Activated naive CD4-positive, alpha-beta T cell treated with anti-CD3 and anti-CD28 coated beads, Interleukin-2, amount 10 ng/mL, durations not matched to agents 7 days and 5 days (primary cell): ENCODE measurements at places on chromosomes 6 and 20.
A peak's percentile ranks its signal among the peaks of the same experiment; 100 is the strongest.

DNA sequence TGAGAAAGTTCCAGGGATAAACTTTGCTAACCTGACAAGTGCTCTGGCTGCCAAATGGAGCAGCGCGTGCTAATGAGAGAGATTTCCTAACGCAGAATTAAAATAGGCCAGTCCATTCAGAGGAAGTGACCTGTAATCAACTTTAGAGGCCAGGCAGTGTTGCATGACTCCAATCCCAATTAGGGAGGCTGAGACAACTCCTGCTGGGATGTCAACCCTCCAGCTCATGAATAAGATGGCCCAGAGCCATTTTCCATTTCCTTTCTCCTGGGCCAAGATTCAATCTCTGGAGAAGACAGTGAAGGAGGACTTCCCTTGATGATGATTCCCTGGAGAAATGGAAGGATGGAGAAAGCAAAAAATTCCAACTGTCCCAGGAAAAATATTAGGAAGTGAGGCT is 241.5 kb upstream of the RNF24 start:
- no peaks in the 10 kb centered on the region for H3K36me3 ChIP-seq
- H3K27me3 ChIP-seq = peaks cover 37% of the 10 kb centered on the region
- H3K4me1 ChIP-seq = no peaks in the 10 kb centered on the region
- no peak for DNase-seq

GRCh38 chr6:170292407-170293158 is 1.7 kb upstream of the DLL1 start:
- H3K27ac ChIP-seq = no peak overlapping the region
- peaks cover 99% of the 10 kb centered on the region for H3K27me3 ChIP-seq
- DNase-seq = no peak
- peaks cover 49% of the 10 kb centered on the region for H3K4me1 ChIP-seq
- peaks cover 2% of the 10 kb centered on the region for H3K36me3 ChIP-seq
- H3K4me3 ChIP-seq = peak overlapping the region; percentile 62

DNA sequence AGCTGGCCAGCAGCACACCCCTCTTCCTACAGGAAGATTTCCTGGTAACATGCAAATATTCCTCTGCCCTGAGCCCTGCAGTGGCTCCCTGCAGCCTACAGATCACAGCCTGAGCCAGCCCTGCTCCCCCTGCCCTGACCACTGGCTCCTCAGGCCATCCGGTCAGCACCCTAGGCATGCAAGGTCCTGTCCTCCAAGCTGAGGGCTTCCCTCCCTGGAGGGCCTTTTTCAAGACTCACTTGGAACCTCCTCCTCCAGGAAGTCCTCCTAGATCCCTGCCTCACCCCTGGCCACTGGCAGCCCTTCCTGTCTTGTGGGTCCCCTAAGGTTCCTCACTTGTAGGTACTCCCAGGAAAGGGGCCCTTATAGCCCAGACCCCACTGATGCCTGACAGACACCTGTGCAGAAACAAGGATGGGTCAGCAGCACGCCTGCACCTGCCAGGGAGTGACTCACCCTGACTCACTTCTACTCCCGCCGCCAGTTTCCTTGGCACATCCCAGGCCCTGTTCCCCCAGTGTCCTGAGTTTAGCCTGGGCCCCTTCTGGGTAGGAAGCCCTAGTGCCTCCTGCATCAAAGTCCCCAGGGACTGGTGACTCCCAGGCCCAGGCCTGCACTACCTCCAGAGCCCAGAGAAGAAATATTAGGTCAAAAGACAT is 3.2 kb downstream of the SLC4A11 start:
- peak overlapping the region; percentile 45 for H3K27ac ChIP-seq
- no peaks in the 10 kb centered on the region for H3K36me3 ChIP-seq
- H3K4me1 ChIP-seq = peaks cover 14% of the 10 kb centered on the region
- peaks cover 63% of the 10 kb centered on the region for H3K27me3 ChIP-seq
- no peak for DNase-seq

GRCh38 chr6:117167520-117168271 is 97.7 kb upstream of the VGLL2 start:
- no peak for DNase-seq
- H3K4me1 ChIP-seq = no peaks in the 10 kb centered on the region
- H3K27ac ChIP-seq = no peak overlapping the region
- no peak overlapping the region for H3K4me3 ChIP-seq
- H3K27me3 ChIP-seq = no peaks in the 10 kb centered on the region

DNA sequence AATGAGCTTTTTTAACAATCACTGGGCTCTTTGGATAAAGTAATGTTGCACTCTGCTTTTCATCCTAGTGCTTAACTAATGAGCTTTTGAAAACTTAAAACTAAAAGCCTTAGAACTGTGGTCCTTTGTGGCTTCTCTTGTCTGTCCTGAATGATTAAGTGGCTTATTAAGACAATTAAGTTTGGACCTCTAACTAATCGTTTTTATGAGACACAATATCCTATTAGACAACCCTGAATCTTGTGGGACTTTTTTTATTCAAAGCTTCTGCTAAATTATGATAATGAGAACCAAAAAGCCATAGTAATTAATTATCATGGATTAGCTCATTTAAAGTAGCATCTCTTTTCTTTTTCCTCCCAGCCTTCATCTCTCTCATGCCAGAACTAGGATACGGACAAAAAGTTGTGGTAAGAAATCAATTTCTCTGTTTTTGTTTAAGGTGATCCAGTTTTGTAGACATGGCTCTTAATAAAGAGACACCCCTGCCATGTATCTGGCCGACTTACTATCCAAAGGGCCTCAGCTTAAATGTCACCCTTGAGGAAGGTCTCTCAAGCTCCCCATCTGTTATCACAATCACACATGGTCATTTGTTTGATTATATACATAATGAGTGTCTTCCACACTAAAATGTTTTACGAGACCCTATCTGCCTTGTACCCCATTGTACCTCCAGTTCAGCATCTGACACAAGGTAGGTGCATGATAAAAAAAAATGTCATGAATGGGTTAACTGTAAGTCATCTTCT is 384.4 kb upstream of the IRAK1BP1 start:
- H3K27me3 ChIP-seq = no peaks in the 10 kb centered on the region
- no peak for DNase-seq
- H3K27ac ChIP-seq = no peak overlapping the region
- no peaks in the 10 kb centered on the region for H3K36me3 ChIP-seq
- H3K4me3 ChIP-seq = no peak overlapping the region
- H3K4me1 ChIP-seq = no peaks in the 10 kb centered on the region

DNA sequence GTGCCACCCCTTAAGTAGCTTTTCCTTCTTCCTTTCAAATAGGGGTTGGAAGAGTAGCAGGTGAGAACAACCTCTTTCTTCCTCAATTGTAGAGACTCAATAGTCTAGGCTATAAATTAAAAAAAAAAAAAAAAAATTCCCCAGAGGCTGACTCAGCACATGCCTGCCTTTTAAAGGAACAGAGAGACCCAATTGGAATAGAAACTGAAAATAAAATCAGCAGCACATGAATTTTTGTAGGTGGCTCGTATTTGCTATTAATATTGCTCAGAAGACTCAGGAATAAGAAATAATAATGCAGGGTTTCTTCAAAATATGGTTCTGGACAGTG is 19.3 kb downstream of the TOP1 start:
- H3K36me3 ChIP-seq = peaks cover 19% of the 10 kb centered on the region
- no peaks in the 10 kb centered on the region for H3K27me3 ChIP-seq
- DNase-seq = no peak
- peaks cover 85% of the 10 kb centered on the region for H3K4me1 ChIP-seq
- H3K27ac ChIP-seq = peak overlapping the region; percentile 93

DNA sequence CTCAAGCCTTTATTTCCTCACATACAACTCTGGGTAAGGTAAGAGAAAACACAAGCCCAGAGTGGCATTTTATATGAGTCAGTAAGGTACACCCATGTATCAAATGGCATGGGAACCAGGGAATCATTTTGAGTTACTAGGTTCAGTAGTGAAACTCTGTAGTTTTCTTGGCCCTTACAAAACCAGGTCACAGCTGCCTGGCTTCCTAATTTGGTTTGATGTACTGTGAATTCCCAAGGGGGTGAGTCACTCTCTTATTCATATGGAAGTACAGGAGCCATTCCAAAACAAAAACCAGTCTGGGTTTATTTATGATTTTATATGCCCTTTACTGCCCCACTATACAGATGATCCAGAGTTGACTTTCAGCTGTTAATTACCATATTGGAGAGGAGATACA is 70.7 kb downstream of the PDE7B start:
- no peak overlapping the region for H3K27ac ChIP-seq
- peaks cover 4% of the 10 kb centered on the region for H3K27me3 ChIP-seq
- no peak overlapping the region for H3K4me3 ChIP-seq
- DNase-seq = no peak
- no peaks in the 10 kb centered on the region for H3K4me1 ChIP-seq

DNA sequence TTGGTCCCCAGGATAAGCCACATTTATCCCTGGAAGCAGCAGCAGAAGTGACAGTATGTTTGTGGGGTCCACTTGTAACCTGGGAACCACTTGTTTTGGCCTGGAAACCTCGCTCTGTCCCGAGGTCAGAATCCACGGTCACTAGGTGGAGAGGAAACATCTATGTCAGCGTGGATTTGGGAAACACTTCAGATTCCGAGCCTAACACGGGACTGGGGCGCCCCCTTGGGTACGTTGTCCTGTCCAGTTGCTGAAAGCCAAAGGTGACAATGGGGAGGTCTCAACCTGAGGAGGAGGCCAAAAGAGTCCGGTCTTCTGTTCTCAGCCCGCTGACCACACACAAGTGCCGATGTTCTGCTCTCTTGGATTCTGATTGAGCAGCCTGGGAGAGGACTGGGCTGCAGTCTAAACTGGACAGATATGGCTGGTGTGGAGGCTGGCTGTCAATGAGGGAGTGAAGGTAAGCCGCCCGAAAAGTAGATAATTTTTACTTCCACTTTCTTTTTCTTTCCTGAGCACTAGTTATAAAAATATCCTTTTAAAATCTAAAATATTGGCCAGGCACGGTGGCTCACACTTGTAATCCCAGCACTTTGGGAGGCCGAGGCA is 4.9 kb upstream of the ZFP57 start:
- H3K27me3 ChIP-seq = peaks cover 36% of the 10 kb centered on the region
- no peak overlapping the region for H3K27ac ChIP-seq
- DNase-seq = no peak
- H3K36me3 ChIP-seq = no peaks in the 10 kb centered on the region

DNA sequence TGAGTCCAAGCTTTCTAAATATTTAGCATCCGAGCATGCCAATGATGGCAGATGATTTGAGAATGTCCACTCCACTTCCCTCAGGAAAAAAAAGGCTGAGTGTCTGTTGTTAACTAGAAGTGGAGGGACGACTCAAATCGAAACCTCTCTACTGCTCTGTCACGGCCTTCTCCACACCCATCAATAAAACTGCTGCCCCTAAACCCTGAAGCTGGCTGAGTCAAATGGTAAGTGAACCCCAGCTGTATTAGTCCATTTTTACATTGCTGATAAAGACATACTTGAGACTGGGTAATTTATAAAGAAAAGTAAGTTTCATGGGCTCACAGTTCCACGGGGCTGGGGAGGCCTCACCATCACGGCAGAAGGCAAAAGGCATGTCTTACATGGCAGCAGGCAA is 707.0 kb downstream of the QKI start:
- H3K27me3 ChIP-seq = no peaks in the 10 kb centered on the region
- no peaks in the 10 kb centered on the region for H3K4me1 ChIP-seq
- no peaks in the 10 kb centered on the region for H3K36me3 ChIP-seq
- no peak overlapping the region for H3K4me3 ChIP-seq
- no peak for DNase-seq

DNA sequence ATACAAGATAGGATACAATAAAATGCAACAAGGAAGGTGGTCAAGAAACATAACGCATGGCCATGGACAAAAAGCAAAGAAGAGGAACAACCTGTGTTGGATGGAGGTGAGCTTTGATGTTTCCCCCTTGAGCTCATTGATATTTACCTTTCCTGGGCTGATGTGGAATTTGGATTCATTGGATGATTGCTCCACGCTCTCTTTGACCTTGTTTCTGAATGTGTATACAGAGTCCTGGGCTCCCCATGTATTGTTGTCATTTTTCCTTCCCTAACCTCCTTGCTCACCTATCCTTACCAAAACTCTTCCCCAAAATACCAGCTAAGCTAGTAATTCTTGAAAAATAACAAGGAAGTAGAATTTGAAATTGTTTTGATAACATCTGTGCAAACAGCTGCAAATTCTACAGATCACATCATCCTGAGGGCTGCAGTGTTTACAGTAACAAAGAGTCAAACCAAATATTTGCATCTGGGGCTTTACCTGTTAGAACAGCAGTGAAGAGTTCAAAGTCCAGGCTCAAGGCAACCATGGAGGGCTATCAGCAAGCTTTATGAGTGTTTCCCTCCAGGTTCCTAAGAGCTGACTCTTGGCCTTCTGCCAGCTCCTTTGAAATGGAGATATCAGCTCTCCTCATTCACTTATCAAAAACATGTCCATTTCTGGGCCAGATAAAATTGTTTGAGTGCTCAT is 214.3 kb upstream of the MARCKS start:
- H3K36me3 ChIP-seq = no peaks in the 10 kb centered on the region
- DNase-seq = no peak
- H3K4me3 ChIP-seq = no peak overlapping the region

DNA sequence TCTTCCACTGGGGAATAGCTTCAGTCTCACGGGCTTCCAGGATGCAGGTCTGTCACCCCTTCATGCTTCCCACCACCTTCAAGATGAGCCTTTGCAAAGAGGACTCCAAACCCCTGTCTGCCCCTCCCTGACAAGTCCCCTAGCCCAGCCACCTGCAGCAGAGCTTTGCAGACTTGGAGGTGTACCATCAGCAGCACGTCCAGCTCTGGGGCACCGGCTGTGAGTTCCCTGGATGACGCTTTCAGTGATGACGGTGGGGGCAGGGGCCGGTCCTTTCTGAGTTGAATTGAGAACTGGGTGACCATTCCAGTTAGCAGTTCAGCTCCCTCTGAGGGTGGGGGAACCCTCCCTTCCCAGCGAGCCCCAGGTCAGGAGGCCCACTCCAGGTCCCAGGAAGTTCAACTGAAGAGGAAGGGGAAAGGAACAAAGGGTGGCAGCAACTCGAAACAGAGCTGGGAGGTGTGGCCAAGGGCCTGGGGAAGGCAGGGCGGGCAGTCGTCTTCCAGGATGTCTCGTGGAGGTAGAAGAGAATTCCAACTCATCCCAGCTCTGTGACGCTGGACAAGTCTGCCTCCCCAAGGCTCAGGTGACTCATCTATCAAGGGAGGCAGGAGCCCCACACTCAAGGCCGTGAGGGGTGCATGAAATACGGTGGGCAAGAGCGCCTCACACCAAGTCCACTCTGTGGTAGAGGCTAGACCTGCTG is 86.0 kb downstream of the PTPN1 start:
- H3K36me3 ChIP-seq = no peaks in the 10 kb centered on the region
- no peaks in the 10 kb centered on the region for H3K4me1 ChIP-seq
- DNase-seq = no peak
- peaks cover 35% of the 10 kb centered on the region for H3K27me3 ChIP-seq

GRCh38 chr6:121838842-121839241 is 403.4 kb downstream of the GJA1 start:
- H3K27ac ChIP-seq = no peak overlapping the region
- H3K4me3 ChIP-seq = no peak overlapping the region
- H3K36me3 ChIP-seq = no peaks in the 10 kb centered on the region
- no peaks in the 10 kb centered on the region for H3K27me3 ChIP-seq

GRCh38 chr20:48169650-48170225 is 384.5 kb upstream of the SULF2 start:
- no peak overlapping the region for H3K27ac ChIP-seq
- no peaks in the 10 kb centered on the region for H3K36me3 ChIP-seq
- no peak overlapping the region for H3K4me3 ChIP-seq
- no peaks in the 10 kb centered on the region for H3K4me1 ChIP-seq
- DNase-seq = no peak

- H3K4me3 ChIP-seq = no peak overlapping the region
- no peaks in the 10 kb centered on the region for H3K36me3 ChIP-seq
- DNase-seq = no peak
- H3K27me3 ChIP-seq = no peaks in the 10 kb centered on the region
- peaks cover 2% of the 10 kb centered on the region for H3K4me1 ChIP-seq
- no peak overlapping the region for H3K27ac ChIP-seq
These were observed 89.3 kb downstream of the DTD1 start for GRCh38 chr20:18677126-18677525.
